ENCODE measurements at places on chromosomes 12 and 14.

DNA sequence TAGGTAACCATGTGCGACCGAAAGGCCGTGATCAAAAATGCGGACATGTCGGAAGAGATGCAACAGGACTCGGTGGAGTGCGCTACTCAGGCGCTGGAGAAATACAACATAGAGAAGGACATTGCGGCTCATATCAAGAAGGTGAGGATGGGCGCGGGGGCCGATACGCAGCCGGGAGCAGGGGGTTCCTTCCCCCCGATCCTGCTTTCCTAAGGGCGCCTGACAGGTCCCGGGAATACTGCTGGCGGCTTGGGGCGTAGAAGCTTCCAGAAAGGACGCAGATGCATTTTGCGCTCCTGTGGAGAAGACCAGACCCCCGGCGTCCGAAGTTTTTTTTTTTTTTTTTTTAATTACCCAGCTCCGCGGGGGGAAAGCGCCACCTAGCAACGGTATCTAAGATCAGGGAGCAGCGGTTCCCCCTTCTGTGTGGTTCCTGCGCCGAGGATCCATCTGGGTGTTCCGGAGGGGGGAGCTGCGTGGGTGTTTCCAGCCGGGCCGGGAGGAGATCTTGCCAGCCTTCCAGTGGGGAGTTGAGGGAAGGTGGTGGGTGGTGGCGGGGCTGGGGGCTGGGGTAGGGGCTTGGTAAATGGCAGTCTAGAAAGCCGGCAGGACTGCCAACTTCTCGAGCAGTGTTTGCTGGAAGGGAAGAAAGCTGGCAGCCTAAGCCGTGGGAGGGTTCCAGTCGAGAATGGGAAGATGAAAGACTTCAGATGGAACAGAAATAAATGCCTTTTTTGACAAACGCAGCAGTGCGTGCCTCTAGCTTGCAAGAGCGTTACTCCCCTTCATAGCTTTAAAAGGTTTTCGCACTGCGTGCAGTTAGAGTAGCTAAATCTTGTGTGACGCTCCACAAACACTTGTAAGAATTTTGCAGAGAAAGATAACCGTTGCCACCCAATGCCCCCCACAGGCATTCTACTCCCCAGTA, 764 bp downstream of the DYNLL1 start:
- DNase-seq: peak; percentile 50

- DNase-seq: no peak
Measured at GRCh38 chr14:33929799-33930408, 21.0 kb downstream of the EGLN3 start.

- no peak for DNase-seq
Measured at GRCh38 chr12:68237078-68237477, 11.5 kb upstream of the IL26 start.

DNA sequence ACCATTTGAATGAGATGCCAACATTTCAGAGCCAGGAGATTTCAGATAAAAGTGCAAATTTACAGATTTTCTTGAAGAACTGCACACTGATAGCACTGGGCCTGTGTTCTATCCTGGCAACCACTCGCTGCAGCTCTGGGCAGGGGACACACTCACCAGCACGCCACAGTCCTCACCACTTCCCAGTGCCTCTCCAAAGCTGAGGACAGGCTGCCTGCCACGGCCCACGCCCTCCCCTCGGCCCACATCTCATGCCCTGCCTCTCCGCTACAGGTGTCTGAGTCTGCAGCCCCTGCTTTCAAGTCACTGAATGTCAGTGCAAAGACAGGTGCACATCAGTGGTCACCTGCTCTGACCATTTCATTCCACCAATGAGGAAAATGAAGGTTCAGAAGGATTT, 12.7 kb downstream of the CAMKK2 start:
- no peak for DNase-seq

GRCh38 chr14:75757644-75758402, 96.8 kb downstream of the TTLL5 start:
- DNase-seq: no peak

GRCh38 chr14:98957211-98958047, 314.6 kb downstream of the BCL11B start:
- no peak for DNase-seq
